ENCODE measurements at places on chromosomes 2 and 18.

DNA sequence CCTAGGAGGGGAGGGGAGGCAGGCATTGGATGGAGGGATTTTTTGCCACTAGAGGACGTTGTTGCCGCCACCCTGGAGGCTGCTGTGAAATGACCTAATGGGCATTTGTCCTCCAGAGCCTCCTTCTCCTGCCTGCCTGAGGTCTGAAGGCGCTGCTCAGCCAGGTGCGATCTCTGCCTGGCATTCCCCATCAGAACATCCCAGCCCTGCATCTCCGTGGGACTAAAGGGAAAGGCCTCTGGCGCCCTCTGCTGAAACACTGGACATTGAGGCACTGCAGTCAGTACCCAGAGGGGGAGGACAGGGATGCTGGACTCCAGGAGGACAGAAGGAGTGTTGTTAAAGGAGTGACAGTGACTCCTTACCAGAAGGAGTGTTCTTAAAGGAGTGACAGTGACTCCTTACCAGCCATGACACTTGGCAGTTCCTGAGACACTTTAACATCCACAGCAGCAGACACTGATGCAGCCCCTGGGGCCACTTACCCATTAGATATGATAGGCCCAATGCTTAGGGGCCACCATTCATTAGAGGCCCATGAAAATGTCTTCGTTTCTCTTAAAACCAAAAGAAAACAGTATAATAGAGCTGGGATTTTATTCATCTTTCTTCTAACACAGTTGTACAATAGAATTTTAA is 17.0 kb downstream of the THNSL2 start:
- no peak for DNase-seq
- H3K4me3 ChIP-seq = no peak overlapping the region
- no peaks in the 10 kb centered on the region for H3K4me1 ChIP-seq
- no peak overlapping the region for H3K27ac ChIP-seq
- peaks cover 8% of the 10 kb centered on the region for H3K36me3 ChIP-seq

GRCh38 chr2:30276455-30276911 is 45.1 kb downstream of the LBH start:
- H3K4me3 ChIP-seq = no peak overlapping the region
- DNase-seq = no peak
- H3K27me3 ChIP-seq = no peaks in the 10 kb centered on the region
- H3K27ac ChIP-seq = no peak overlapping the region
- peaks cover 27% of the 10 kb centered on the region for H3K4me1 ChIP-seq

DNA sequence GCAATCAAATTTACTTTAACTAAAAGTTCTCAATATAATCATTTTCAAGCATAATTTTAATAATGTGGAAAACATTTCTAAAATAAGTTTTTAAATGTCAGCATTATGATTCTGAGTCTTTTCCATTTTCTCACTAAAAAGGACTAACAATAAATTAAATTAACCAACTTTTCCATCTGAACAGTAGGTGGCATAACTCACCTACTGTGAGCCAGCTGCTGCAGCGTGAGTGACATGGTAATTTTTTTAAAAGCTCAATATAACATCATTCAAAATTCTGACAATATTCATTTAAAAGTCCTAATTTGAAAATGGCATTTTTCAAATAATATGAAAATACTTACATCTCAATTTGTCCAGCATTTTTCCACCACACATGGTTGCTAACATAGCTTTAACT is 66.5 kb downstream of the DTNB start:
- H3K27ac ChIP-seq = no peak overlapping the region
- no peak overlapping the region for H3K4me3 ChIP-seq
- no peaks in the 10 kb centered on the region for H3K4me1 ChIP-seq
- H3K36me3 ChIP-seq = no peaks in the 10 kb centered on the region
- DNase-seq = no peak

- DNase-seq = no peak
- H3K36me3 ChIP-seq = no peaks in the 10 kb centered on the region
- no peak overlapping the region for H3K4me3 ChIP-seq
- H3K27me3 ChIP-seq = no peaks in the 10 kb centered on the region
- H3K4me1 ChIP-seq = no peaks in the 10 kb centered on the region
These were observed 51.1 kb downstream of the COLEC12 start for GRCh38 chr18:449374-449773.

- no peak overlapping the region for H3K4me3 ChIP-seq
- no peaks in the 10 kb centered on the region for H3K27me3 ChIP-seq
- no peaks in the 10 kb centered on the region for H3K36me3 ChIP-seq
These were observed 398.0 kb downstream of the TXNL1 start for GRCh38 chr18:56240405-56240804.

DNA sequence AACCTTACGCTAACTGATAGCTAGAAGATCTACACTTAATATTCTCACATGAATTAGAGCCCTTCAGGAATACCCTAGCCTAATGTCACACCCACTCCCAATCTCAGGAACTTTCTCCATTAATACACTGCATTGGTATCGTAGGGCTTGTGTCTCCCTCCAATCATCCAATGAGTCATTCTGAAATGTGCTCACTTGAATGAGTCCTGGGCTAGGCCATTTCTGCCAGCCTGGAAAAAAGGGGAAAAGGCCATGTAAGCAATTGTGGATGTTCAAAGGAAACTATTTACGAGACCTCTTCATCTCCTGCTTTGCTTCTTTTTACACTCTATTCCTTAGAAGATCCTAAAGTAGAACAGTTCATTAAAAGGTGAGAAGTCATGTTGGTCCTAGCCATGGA is 18.8 kb downstream of the ZEB2 start:
- H3K27me3 ChIP-seq = no peaks in the 10 kb centered on the region
- H3K4me1 ChIP-seq = peaks cover 4% of the 10 kb centered on the region
- no peaks in the 10 kb centered on the region for H3K36me3 ChIP-seq

- H3K4me3 ChIP-seq = no peak overlapping the region
- no peak for DNase-seq
- no peaks in the 10 kb centered on the region for H3K4me1 ChIP-seq
- H3K27me3 ChIP-seq = no peaks in the 10 kb centered on the region
- no peak overlapping the region for H3K27ac ChIP-seq
- H3K36me3 ChIP-seq = no peaks in the 10 kb centered on the region
These were observed 70.8 kb downstream of the RAPGEF4 start for GRCh38 chr2:172806493-172806892.

GRCh38 chr2:202490479-202490878 is 114.4 kb downstream of the BMPR2 start:
- peak overlapping the region; percentile 1 for H3K27ac ChIP-seq
- no peaks in the 10 kb centered on the region for H3K27me3 ChIP-seq
- H3K4me3 ChIP-seq = no peak overlapping the region
- H3K4me1 ChIP-seq = peaks cover 31% of the 10 kb centered on the region
- H3K36me3 ChIP-seq = no peaks in the 10 kb centered on the region
- no peak for DNase-seq

DNA sequence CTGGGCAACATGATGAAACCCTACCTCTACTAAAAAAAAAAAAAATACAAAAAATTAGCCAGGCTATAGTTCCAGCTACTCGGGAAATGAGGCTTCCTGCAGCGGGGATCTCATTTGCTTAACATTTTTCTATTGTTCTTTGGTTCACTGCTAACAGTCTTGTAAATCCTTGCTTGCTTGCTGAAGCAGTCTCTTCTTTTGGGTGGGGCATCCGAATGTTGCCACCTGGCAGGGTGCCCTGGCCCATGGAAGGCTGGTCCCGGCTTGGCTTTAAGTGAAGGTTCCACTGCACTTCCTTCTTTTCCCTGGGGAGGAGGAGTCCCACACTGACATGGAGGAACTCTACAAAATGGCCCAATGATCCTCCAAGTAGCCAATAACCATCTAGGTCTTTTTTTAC is 6.0 kb upstream of the ANKRD29 start:
- H3K27me3 ChIP-seq = no peaks in the 10 kb centered on the region
- no peaks in the 10 kb centered on the region for H3K36me3 ChIP-seq
- H3K27ac ChIP-seq = no peak overlapping the region
- H3K4me1 ChIP-seq = no peaks in the 10 kb centered on the region
- H3K4me3 ChIP-seq = no peak overlapping the region

DNA sequence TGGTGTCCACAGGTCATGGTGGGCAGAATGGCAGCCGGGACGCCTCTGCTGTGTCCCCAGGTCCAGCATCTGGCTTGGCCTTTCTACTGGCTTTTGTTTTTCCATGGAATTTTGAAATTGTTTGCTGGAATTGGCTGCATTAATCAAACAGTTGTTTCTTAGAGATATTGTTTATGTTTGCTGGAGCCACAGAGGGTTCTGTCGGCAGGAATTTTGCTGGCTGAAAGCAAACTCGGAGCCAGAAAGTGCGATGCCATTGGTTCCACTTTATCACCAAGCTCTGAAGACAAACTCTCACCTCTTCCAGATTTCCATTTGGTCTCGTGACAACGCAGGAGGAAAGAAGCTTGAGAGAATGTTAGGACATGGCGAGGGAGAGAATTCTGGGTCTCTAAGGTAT is 199.2 kb upstream of the COPS8 start:
- H3K36me3 ChIP-seq = no peaks in the 10 kb centered on the region
- H3K4me1 ChIP-seq = peaks cover 18% of the 10 kb centered on the region
- no peak overlapping the region for H3K4me3 ChIP-seq
- no peaks in the 10 kb centered on the region for H3K27me3 ChIP-seq

DNA sequence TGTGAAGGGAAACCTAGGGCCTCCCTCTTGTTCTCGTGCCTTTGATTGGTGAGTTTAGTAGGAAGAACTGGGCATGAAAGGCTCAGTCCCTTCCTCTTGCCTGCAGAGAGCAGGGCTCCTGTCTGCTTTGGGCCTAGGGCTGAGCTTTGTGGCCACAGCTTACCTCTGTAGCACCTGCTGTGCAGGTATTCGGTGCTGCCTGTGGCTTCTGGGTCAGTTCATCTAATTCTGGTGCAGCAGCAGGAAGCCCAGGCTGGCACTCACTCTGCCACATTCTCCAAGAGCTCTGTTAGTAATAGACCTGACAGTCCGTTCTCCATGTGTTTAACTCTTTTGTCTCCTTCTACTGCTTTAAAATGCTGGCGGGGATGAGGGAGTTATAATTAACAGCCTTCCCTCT is 96.5 kb downstream of the DLGAP1 start:
- H3K27me3 ChIP-seq = no peaks in the 10 kb centered on the region
- no peaks in the 10 kb centered on the region for H3K36me3 ChIP-seq
- H3K4me1 ChIP-seq = no peaks in the 10 kb centered on the region
- no peak overlapping the region for H3K4me3 ChIP-seq

GRCh38 chr18:61360404-61361383 is 27.5 kb downstream of the CDH20 start:
- no peak for DNase-seq
- H3K36me3 ChIP-seq = no peaks in the 10 kb centered on the region
- H3K4me1 ChIP-seq = no peaks in the 10 kb centered on the region
- no peak overlapping the region for H3K4me3 ChIP-seq
- H3K27ac ChIP-seq = no peak overlapping the region

GRCh38 chr18:22084547-22084946 is 84.8 kb upstream of the GATA6 start:
- no peaks in the 10 kb centered on the region for H3K27me3 ChIP-seq
- no peak for DNase-seq
- no peak overlapping the region for H3K27ac ChIP-seq
- no peaks in the 10 kb centered on the region for H3K4me1 ChIP-seq
- no peak overlapping the region for H3K4me3 ChIP-seq

DNA sequence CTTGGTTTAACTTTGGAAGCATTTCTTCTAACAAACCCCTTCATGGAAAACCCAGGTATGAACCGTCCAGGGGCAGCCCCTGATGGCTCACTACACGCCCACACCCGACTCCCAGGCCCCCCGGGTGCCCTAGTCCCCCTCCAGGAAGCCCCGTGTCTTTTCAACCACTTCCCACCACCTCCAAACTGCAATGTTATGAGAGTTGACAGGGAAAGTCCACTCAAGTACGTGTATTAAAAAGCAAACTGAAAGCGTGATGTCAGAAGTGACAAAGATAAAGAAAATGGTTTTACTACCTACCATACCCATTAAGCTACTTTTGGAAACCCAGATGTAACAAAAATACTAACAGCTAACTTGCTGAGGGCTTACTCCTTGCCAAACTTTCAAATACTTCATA is 51.5 kb downstream of the L3MBTL4 start:
- no peak for DNase-seq
- no peak overlapping the region for H3K4me3 ChIP-seq
- no peaks in the 10 kb centered on the region for H3K36me3 ChIP-seq
- H3K4me1 ChIP-seq = no peaks in the 10 kb centered on the region
- H3K27me3 ChIP-seq = no peaks in the 10 kb centered on the region

DNA sequence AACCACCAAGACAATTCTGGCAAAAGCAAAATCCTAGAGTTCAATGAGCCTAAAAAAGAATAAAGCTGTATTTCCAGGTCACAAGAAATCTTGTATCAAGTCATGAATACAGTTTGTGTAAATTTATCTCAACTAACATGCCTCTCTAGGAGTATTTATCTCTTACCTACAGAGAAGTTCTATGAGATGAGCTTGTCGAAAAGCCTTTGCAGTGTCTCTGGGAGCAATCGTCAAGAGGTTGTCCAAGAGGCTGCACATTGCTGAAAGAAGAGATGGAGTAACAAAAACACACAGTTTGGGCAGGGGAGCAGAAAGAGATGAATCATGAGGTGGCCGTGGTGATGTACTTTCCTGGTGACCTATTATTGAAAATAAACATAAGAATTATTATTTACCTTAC is 112.0 kb upstream of the CD226 start:
- no peaks in the 10 kb centered on the region for H3K27me3 ChIP-seq
- H3K36me3 ChIP-seq = peaks cover 28% of the 10 kb centered on the region
- no peaks in the 10 kb centered on the region for H3K4me1 ChIP-seq
- H3K4me3 ChIP-seq = no peak overlapping the region
- DNase-seq = no peak

DNA sequence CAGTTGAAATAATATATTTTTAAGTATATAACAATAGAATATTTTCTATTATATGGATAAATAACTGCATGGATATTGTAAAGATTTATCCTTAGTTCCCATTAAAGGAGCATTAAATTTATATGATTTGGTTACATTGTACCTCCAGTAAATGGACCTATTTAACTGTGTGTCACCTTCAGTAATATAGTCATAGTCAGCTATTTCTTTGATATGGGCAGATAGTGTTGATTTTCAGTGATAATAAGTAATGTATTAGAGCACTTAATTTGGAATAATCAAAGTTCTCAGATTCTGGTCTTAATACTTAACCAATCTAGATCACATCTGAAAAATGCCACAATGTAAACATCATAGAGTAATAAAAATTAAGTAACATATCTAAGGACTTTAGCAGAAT is 1527.3 kb upstream of the NXPH2 start:
- no peaks in the 10 kb centered on the region for H3K36me3 ChIP-seq
- no peak for DNase-seq
- no peak overlapping the region for H3K27ac ChIP-seq
- no peaks in the 10 kb centered on the region for H3K27me3 ChIP-seq
- no peaks in the 10 kb centered on the region for H3K4me1 ChIP-seq

GRCh38 chr2:110751642-110752041 is 19.3 kb downstream of the ACOXL start:
- no peak overlapping the region for H3K4me3 ChIP-seq
- DNase-seq = no peak
- H3K36me3 ChIP-seq = no peaks in the 10 kb centered on the region
- H3K27me3 ChIP-seq = no peaks in the 10 kb centered on the region

All from ascending aorta (tissue), 2 donors.